ENCODE measurements at places on chromosomes 1 and 21.

DNA sequence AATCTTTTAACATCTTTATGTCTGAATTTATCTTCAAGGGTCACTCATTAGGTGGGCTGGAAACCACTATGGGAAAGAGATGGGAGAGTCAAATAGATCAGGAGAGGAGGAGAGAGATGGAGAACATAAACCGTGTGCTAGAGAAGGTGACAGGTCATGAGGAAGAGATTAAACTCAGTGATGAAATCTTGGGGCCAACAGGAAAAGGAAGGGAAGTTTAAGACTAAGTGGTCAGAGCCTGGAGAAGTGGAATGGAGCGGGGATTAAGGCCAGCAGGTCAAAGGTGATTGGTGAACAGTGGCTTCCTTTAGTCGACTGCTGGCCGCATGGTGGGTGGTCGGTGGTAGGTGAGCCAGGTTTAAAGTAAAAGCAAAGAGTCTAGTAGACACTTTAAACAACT, 169.3 kb upstream of the IVNS1ABP start:
- no peak for DNase-seq

- no peak for DNase-seq
These were observed 17.1 kb downstream of the ACOT11 start for GRCh38 chr1:54565113-54565501.

DNA sequence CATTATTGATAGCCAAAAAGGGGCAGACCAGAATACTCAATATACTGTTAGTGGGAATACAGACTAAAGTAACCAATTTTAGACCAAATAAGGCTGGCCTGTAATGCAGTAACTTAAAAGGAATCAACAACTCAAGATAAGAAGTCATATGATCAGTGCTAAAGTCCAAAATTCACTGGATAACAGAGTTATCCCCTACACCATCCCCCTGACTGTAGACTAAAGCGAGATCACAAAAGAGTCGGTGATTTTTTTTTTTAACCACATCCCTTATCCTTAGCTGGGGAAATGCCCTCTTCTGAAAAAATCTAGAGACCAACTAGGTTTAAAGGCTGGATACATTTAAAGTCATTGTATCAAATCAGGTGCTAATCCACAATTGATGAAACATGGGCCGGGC, 7.7 kb downstream of the UBR4 start:
- no peak for DNase-seq

- DNase-seq, result no peak
These were observed 56.1 kb upstream of the DMRTB1 start for GRCh38 chr1:53402891-53403655.

DNA sequence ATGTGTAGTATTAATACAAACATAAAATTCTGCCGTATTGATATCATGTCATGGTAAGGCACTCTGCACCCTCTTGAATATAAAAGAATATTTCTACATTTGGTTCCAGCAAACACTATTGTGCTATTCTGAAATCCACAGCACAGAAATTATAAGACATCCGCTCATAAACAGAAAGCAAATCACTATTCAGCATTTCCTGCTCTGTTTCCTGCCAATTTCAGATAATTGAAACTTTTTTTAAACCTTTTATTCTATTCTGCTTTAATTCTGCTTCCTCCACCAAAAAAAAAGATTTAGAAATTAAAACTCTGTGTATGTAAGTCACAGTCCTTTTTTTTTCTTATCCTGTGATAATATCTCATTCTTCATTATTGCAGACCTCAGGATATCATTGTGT, 39.6 kb upstream of the PLEKHO1 start:
- no peak for DNase-seq

- DNase-seq, result no peak
These were observed 3.7 kb downstream of the PCSK9 start for GRCh38 chr1:55043011-55043410.

GRCh38 chr1:40204856-40205255, 42.9 kb upstream of the TMCO2 start:
- DNase-seq, result no peak

GRCh38 chr1:26112407-26112775, 767 bp downstream of the PDIK1L start:
- DNase-seq, result peak; percentile 20

DNA sequence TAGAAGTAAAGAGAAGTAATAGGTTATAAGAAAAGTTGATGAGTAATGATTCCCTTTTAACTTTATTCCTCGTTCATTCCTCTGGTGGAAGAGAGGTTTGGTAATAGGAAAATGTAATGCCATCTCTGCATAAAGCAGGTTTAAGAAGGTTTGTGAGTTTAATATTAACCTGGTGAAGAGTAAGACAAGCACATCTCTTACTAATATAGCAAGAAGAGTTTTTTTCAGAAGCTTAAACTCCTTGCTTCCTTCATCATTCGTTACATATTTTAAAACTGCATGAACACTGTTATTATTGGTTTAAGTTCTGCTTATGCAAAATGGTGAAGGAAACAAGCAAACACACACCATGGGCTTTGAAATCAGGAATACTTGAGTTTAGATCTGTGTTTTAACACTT, 9.2 kb upstream of the PLA2G4A start:
- no peak for DNase-seq

GRCh38 chr1:226934483-226935237, 5.4 kb upstream of the COQ8A start:
- no peak for DNase-seq

GRCh38 chr1:154755858-154756730, 114.0 kb downstream of the KCNN3 start:
- DNase-seq, result no peak

DNA sequence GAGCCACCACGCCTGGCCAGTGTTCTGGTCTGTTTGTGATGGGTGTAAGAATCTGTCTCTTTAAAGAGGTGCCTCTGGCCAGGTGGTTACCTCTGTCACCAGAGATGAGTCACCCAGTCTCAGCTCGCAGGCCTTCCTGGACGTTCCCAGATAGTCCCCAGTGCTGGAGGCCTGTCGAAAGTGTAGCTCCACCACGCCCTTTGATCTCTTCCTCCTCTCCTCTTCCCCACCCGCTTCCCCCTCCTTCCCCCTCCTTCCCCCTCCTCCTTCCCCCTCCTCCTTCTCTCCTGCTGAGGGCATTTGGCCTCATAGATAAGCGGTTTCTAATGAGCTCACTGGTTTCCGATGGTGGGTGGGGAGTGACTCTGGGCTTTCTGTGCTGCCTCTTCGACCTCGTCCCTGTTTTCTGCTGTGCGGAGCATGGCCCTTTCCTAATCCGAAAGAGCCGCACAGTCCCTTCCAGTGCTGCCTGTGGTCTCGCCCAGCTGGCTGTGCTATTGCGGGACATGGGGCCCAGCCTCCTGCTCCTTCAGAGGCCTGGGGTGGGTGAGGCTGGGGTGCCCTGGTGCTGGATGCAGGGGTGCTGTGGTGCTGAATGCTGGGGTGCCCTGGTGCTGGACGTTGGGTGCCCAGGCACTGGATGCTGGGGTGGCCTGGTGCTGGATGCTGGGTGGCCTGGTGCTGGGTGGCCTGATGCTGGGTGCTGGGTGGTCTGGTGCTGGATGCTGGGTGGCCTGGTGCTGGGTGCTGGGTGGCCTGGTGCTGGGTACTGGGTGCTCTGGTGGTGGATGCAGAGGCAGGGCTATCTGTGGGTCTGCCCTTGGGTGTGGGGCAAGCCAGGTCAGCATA, 19.2 kb downstream of the AGPAT3 start:
- DNase-seq, result no peak

GRCh38 chr1:30329263-30329753, 394.1 kb downstream of the MATN1 start:
- no peak for DNase-seq

GRCh38 chr1:81594206-81594605, 206.5 kb upstream of the ADGRL2 start:
- no peak for DNase-seq

DNA sequence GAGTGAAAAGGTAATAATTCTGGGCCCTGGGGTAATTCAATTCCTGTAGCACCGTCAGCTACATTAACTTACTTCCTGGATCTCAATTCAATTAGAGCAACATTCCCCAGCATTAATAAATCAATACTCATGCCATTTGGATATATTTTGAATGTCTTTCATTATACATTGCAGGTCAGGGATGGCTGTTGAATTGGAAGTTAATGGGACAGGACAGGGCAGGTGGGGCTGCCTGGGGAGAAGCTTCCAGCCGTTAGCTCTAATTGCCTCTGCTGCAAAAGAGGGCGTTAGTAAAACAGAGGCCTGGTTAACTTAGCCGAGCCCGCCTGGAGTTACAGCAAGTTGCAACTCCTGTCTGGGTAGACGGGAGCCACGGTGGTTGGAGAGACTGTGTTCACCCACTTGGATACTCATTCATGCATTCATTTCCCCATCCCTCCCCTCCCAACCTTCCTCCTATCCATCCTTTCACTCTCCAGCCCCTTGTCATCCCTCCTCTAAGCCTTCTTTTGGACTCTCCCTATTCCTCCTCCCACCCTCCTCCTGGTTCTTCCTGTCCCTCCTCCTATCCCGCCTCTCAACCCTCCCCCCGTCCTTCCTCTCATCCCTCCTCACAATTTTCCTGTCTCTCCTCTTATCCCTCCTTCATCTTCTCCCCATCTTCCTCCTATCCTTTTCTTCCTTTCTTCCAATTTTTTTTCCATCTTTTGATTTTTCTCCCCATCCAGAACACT, 137.6 kb upstream of the RUNX3 start:
- no peak for DNase-seq

GRCh38 chr21:45260191-45260825, 27.4 kb downstream of the POFUT2 start:
- DNase-seq, result no peak

GRCh38 chr1:31576201-31576669, at the start of gene TINAGL1:
TINAGL1 (plus strand) TSS chr1:31576515; CDS start chr1:31577149, 634 bp downstream.
- DNase-seq, result no peak

DNA sequence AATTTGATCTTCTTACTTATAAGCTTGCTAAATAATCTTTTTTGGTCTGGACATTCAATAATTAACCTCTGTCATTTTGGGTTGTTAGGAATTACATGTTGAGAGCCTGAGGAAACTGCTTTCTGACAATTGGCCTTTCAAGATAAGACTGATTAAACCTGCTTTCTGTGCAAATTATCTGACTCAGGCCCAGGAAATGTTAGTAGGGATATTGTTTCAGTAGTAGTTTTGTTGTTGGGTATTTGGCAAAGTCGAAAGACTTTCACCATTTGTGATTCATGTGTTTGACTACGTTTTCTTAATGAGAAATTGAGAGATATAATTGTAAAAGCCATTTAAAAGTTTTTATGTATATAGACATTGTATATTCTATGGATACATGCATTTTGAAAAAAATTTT, 81.1 kb upstream of the GPR88 start:
- no peak for DNase-seq

DNA sequence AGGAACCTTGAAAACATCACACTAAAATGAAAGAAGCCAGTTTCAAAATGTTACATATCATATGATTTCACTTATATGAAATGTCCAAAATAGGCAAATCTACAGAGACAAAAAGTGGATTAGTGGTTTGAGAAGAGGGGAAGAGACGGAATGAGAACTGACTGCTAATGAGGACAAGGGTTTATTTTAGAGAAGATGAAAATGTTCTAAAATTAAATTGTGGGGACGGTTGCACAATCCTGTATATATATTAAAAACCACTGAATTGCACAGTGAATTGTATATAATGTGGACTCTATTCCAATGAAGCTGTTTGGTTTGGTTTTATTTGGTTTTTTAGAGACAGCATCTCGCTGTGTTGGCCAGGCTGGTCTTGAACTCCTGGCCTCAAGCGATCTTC, 35.6 kb downstream of the PRPF38A start:
- DNase-seq, result no peak

GRCh38 chr1:153679337-153680119, 1.0 kb downstream of the NPR1 start:
- DNase-seq, result no peak

GRCh38 chr1:91854852-91855534, 31.0 kb downstream of the TGFBR3 start:
- no peak for DNase-seq

DNA sequence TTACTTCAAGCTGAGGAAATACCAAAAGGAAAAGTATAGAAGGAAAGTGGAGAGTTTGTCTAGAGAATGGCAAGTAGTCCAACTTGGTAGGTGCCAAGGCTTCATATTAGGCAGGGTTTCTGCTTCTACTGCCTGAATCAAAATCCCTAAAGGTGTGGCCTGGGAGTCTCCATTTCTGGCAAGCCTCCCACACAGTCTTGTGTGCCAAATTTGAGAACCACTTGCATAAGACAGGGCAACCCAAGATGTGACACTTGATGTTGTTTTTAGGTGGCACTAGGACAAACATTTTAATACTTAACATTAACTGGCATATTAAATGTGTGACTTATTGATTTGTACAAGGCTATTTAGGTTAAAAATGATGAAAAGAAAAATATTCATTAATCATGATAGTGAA, 60.1 kb downstream of the ATG4C start:
- no peak for DNase-seq

DNA sequence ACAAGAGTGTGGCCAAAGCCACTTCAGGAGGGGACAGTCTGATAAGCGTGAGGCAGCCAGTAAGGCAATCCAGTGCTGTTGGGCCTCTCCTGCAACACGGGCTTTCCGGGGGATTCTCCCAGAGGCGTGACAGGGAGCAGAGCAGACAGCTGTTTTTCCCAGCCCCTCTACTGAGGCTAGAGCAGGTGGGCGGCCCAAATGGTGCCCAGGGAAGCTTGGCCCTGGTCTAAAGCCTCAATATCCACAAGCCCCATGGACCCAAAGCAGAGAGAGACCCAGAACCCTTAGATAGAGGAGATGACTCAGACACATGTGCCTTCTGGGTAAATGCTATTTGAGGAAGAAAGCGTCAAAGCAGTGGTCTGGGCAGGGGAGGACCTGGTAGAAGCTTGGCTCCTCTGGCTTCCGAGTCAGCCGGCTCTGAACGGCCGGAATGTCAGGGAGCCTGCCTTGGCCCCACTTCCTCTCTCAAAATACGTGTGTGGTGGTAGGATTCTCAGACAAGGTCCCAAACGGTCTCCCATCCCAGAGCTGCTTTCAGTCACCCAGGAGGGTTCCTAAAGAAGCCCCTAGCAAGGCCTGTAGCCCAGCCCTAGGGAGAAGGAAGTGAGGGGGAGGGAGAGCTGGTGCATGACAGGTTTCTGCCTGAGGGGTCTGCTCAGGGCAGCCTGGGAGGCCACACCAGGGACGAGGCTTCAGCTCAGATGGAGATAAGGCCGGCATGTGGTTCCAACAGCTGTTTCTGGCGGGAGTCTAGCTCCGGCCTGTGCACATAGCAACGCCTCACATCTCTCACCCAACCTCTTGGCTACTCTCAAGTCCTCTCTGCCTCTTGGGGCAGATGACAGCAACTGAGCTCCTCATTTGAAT, 28.8 kb downstream of the PIK3C2B start:
- no peak for DNase-seq

GRCh38 chr1:117061986-117062415, 1.9 kb downstream of the TTF2 start:
- no peak for DNase-seq

GRCh38 chr1:45850017-45850416, 46.6 kb downstream of the MAST2 start:
- no peak for DNase-seq

GRCh38 chr21:22352088-22352487, 1353.9 kb downstream of the NCAM2 start:
- DNase-seq, result no peak

DNA sequence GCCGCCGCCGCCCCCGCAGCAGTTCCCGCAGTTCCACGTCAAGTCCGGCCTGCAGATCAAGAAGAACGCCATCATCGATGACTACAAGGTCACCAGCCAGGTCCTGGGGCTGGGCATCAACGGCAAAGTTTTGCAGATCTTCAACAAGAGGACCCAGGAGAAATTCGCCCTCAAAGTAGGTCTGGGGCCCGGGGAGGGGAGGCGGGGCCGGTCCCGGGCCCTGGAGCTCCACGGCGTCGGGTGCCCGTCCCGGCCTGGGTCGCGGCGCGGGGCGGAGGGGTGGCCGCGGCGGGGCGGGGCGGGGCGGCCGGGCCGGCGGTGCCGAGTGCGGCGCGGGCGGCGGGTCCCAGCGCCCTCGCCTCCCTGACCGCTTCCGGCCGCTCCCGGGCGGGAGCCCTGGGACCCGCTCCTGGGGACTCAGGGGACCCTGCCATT, 646 bp downstream of the MAPKAPK2 start:
- DNase-seq, result no peak

Data from activated naive CD4-positive, alpha-beta T cell treated with anti-CD3 and anti-CD28 coated beads, Interleukin-2, amount 50 U/mL, for 72 hours (primary cell).